ENCODE measurements at places on chromosomes 4 and X.

DNA sequence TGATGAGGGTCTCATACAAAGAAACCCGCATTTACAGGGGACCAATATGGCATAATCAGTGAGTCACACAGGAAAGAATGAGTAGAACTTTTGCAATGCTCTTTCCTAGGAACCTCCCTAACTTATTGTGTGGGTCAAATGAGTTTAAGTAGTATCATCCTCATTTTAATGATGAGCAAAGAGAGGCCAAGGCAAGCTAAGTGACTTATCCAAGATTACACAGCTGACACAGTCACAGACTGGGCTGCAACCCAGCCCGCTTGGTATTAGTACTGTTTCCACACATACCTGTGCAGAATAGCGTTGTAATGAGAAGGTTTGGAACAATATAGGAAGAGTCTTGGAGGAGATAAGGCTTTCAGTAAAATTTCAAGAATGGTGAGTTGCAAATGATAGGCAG, 91.0 kb upstream of the PPP1R2C start:
- no peak for DNase-seq

GRCh38 chr4:7831858-7832730, 107.6 kb downstream of the AFAP1 start:
- DNase-seq: no peak

DNA sequence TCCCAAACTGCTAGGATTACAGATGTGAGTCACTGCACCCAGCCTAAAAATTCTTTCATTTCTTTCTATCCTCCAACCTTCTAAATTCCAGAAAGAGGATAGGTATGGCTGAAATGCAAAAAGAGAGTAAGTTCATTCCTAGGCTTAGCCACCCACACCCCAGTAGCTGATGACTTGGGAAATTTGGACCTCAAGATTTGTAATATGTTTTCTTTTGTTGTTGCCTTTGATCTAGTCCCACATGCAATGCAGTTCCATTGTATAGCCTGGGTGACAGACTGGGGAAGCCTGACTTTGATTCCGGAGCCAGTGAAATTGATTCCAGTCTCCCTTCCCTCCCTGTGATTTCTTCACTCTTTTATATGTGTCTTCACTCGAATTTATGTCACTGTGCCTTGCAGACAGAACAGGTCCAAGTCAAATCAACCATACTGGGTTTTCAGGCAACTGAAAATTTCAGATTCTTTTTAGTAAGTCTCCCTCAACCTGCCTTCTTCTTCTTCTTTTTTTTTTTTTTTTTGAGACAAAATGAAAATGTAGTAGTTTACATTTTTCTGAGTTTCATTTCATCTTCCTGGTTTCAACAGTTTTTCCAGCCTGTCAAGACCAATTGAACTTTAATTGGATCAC, 176.2 kb upstream of the RBPJ start:
- no peak for DNase-seq

DNA sequence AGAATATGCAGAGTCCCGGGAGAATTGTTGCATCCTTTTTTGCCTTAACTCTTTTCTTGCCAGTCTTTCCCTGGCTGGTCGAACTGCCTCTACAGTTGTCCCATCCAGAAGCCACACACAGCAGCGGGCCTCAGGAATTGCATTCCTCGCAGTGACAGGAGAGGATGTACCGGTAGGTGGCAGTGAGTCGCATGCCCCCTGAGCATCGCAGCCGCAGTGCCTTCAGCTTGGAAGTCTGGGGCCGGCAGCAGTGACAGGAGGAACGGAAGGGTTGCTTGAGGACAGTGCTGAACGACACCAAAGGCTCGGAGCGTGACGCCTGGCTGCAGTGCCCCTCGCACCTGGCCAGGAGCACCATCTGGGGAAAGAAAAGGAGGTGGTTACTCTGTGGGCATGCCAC, 23.5 kb downstream of the NDP start:
- no peak for DNase-seq

DNA sequence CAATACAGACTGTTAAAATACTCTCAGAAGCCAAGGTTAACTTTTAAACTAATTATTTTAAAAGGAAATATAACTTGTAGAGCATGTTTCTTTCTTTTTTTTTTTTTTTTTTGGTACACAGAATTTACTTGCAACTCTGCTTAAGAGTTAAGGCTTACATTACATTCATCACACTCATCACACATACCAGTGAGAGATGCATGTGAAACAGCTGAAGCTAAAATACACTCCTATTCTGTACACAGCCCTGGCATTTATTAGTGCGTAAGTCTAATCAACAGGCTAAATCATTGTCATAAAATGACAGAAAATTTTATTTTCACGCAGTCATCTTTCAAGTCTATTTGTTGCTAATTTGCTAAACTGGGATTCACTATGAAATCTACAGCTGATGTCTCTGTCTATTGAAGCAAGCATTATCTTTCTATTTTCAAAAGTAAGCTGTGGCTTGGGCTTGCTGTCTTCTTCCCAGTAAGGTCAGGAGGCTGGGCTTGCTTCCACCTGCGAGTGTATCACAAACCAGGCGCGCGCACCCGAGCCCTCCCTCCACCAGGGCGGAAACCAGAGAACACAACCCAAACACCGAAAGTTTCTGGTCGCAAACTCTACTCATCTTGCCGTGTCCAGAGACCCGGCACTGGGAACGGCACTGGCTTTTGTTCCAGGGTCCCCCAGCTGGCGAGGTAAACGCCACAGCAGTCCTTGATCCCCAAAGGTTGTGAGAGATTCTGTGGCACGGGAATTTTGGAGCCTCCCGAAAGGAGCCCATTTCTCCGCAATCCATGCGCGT, 3.9 kb downstream of the MAML3 start:
- DNase-seq: peak; percentile 73

- DNase-seq: no peak
Measured at GRCh38 chrX:12329476-12329875, 191.2 kb downstream of the FRMPD4 start.
